ENCODE measurements at places on chromosomes 6 and 20.

DNA sequence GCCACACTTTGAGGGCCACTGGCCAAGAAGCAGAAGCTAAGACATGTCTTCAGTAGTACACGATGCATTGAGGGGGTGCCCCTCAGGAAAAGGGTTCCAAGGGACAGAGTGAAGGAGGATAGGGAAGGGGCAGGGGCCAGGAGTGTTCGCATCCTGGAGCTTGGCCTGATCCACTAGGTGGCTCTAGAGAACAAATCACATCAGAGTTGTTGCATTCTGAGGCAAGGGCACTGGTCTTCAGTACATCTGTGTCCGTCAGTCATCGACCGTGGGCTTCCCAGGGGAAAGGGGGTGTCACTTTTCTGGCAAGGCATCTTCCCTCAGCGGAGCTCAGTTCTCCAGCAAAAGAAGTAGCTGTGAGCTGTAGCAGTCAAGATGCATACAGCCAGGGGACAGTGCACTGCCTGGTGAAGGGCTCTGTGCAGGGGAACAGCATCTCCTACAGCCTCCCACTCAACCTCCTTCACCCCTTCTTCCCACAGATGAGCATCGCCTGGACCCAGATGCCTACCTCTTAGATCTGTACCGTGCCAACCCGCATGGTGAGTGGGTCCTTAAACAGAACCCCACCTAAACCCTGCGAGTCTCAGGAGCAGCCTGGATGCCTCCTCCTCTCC lies 47.8 kb downstream of the ARHGAP40 start:
- DNase-seq = peak; percentile 29

GRCh38 chr6:73823832-73824231 lies 127.8 kb downstream of the CD109 start:
- DNase-seq = no peak

- no peak for DNase-seq
These were observed 45.6 kb downstream of the FAM50B start for GRCh38 chr6:3894590-3895311.

GRCh38 chr6:14513496-14514393 lies 396.2 kb downstream of the CD83 start:
- DNase-seq = no peak

All from Caki2 (cell line).